Activated CD4-positive, alpha-beta T cell treated with anti-CD3 and anti-CD28 coated beads, Interleukin-2, Interleukin-4, amounts not matched to agents 100 ng/mL and 50 ng/mL, durations not matched to agents 16 hours and 8 hours (primary cell): ENCODE measurements at places on chromosomes 6 and 20.

- DNase-seq = no peak
Observed at GRCh38 chr20:33846291-33846935, 35.3 kb downstream of the CHMP4B start.

DNA sequence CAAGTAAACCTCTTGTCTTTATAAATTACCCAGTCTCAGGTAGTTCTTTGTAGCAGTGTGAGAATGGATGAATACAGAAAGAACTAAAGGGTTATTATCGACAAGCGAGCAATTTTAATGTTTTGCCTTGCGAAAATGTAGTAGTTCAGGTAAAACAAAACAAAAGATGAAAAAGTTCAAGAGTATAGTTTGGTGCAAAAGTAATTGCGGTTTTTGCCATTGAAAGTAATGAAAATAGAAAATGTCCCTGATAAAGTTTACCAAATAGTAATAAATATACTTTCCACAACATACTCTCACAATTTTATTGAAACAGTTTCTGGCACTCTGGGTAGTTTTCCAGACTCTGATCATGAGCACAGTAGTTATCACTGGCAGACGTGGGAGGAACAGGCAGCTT is 71.9 kb upstream of the SLC35B3 start:
- no peak for DNase-seq

DNA sequence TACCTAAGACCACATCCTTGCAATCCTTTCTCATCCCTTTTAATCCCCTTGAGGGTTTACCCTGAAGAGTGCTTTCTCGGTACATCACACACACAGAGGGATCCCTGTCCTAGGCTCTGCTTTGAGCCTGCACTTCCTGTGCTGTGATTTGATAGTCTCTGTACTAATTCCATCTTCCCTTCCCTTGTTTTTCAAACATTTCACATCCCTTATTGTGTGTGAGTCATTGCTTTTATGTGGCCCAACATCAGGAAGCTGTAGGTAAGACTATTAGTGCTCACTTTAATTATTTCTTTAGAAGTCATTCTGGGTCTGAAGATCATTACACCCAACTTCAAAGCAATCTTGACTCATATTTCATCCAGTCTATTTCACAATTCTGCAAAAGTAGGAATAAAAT is 57.2 kb upstream of the ANKEF1 start:
- no peak for DNase-seq

- DNase-seq = no peak
Observed at GRCh38 chr20:1232286-1233111, 6.7 kb downstream of the RAD21L1 start.

DNA sequence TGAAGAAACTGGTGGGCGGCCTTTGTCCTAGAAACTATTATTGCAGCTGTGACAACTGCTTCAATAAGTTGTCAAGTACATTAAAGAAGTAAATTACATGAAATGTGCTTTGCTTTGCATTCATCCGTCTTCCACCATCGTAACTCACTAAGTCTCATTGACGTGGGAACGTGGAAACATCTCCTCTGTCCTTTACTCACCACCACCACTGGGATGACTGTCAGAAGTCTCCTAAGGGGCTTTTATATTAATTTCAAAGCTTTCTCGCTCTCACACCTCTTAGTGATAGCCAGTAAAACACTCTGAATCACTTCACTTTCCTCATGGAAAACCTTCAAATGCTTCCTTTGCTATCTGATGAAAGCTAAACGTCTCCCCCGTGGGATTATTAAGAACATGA is 111.9 kb upstream of the SLC2A12 start:
- no peak for DNase-seq

DNA sequence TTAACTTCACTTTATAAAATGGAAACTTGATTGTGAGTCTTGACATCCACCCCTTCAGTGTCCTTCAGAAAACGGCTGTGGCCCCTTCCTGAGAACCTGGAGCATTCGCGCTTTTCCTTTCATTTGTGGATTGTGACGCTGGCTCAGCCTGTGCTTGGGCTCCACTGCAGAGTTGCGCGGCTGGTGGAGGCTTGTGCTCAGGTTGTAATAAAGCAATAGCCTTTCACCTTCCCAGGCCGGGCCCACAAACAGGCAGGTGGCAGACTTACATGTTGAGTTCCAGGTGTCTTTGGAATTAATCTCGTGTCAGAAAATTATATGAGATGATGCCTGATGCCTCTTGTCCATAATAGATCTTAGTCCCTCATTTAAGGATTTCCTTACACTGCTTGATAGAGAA is 199.9 kb downstream of the CDH4 start:
- DNase-seq = no peak

- no peak for DNase-seq
Observed at GRCh38 chr6:37480951-37481534, 18.6 kb downstream of the CCDC167 start.

GRCh38 chr6:32857156-32857891 is 3.3 kb downstream of the PSMB9 start:
- DNase-seq = no peak

DNA sequence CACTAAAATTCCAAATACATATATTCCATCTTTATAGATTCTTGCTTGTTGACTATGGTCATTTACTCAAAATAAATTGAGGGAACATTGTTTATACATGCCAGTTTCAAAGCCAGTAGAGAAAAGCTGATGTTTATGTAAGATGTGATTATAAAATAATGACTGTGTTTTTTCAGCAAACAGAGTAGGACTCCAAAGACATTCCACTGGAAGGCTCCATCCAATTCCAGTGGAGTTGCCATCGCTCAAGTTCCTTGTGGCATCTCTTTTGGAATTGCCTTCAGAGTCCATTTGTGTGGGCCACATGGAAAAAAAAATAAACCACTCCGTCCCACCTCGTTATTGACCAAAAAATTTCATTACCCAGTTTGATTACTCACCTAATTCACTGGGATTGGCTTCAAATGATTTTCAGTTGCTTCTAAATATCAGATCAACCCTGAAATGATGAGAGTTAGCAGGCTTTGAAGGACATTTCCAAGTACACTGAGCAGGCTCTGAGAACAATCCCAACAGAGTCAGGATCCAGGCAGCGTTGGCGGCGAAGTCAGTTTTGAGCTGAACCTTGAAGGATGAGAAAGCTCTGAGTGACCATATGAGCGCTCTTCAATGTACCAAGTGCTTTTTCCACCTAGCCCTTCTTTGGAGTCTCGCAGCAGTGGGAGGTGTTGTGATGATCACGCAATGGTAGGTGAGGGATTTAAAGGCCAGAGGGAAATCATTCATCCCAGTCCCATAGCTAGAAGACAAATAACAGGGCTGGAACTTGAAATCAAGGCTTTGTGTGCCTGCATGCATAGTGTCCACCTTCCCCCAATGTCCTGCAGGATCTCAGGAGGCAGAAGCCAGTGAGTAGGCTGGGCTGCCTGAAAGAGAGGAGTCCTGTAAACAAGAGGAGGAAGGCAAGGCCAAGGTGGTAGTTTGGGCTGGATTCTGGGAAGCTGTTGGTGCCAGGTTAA is 281.7 kb downstream of the CDC5L start:
- DNase-seq = no peak

DNA sequence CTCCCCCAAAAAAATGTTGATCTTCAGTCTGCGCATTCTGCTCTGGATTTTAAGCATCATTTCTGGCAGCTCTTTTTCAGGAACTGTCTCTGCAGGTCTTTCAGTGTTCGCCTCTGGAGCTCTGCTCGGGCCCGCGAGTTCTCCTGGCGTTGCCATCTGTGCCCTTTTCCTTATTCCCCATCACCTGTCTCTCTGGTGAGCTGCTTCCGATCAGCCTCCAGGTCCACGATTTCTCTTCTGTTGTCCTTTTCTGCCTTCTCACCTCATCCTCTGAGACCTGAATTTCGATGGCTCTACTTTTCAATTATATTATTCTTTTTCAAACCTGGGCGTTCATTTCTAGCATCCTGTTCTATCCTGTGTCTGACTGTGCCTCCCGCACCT is 590 bp upstream of the MAP1LC3A start:
- no peak for DNase-seq

- peak; percentile 65 for DNase-seq
Observed at GRCh38 chr20:50286609-50287008, 96.0 kb downstream of the CEBPB start.

DNA sequence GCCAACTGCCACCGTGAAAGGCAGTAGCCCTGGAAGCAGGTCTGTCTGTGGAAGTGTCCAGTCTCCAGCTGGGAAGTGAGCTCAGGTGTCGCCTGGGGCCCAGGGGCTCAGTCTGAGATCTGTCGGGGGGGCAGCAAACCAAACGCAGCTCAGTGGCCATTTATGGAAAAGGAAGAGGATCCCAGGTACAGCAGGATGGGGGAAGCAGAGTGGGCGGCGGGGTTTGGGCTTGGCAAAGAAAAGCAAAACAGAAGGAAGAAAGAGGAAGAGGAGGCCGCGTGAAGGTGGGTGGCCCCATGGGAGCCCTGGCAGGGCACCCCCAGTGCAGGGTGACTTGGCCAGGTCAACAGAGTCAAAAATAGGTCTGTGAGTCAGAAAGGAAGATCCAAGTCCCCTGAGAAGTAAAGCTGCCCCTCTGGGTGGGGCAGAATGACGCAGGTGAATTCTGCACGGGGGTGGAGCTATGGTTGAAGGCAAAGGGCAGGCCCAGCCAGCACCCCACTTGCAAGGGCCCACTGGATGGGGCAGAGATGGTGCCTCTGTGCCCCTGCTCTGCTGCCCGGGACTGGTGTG is 5.3 kb downstream of the PXDC1 start:
- DNase-seq = no peak

DNA sequence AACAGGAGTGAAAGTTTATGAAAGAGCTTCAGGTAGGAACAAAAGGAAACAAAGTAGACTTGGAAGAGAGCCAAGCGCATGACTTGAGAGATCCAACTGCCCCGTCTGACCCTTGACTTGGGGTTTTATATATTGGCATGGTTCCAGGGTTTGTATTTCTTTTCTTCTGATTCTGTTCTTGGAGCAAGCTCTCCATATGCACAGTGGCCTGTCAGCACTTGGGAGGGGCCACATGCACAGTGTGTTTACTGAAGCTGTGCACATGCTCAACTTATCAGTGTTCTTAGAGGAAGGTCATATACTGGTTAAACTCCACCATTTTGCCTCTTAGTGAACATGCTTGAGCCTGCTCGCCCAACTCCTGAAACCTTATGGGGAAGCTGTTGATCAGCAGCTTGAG is 953.7 kb downstream of the TFAP2A start:
- no peak for DNase-seq
